Stimulated activated naive CD4-positive, alpha-beta T cell (primary cell): ENCODE measurements at places on chromosomes 6 and 20.

DNA sequence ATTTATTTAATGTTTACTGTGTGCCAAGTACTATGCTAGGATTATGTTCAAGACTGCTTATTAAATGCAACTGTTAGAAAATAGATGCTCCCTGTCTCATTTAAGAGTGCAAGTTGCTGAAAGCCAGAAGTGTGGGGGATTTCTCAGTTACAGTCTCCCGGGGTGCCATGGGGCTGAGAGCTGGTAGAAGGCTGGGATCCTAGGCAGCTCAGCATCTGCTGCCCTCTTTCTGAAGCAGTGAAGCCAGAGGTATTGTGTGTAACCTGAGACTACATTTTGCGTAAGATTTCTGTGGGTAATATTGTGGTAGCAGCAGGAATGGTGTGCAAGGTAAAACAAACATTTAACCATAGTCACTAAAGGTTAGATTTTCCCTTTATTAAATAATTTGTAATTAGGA, 120.6 kb downstream of the AKAP7 start:
- DNase-seq: no peak

- no peak for DNase-seq
Measured at GRCh38 chr6:131125431-131125830, 9.8 kb upstream of the AKAP7 start.

DNA sequence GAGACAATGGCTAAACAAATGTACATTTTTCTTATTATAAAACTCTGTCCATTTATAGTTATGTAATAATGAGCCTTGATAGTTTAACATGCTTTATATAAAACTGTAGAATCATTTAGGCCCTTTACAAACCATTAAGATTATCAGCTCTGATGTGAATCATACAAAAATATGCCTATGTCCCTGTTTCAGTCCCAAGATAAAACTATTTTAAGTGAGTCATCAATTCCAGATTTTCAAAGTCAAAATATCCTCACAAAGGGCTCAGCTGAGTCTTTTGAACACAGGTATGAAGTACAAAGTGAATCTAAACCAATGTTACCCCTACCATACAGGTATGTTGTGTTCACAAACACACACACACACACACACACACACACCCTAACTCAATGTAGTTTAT, 88.0 kb downstream of the PTPRK start:
- no peak for DNase-seq

DNA sequence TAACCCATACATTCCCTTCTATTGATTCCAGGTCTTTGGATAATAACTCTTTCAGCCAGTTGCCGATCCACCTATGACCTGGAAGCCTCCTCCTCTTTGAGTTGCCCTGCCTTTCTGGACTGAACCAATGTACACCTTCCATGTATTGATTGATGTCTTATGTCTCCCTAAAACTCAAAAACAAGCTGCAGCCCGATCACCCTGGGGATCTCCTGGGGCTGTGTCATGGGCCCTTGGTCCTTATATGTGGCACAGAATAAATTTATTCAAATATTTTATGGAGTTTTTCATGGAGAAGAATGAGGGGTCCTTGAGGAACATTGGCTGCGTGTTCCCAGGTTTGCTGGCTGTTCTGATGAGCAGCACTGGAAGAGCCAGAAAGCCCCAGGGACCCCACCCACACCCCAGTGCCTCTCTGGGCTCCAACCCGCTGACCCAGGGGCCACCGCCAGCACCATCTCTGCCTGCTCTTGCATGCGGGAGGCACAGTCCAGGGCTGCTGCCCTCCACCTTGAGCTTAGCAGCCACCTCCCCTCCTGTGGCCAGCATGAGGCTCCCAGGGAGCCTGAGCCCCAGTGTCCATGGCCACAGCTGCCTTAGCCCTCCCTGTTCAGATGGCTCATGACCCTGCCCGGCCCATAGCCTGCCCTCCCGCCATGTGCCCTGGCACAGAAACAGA, 36.5 kb upstream of the CST7 start:
- DNase-seq: no peak

- DNase-seq: no peak
Measured at GRCh38 chr20:48783533-48784272, 44.1 kb downstream of the PREX1 start.

DNA sequence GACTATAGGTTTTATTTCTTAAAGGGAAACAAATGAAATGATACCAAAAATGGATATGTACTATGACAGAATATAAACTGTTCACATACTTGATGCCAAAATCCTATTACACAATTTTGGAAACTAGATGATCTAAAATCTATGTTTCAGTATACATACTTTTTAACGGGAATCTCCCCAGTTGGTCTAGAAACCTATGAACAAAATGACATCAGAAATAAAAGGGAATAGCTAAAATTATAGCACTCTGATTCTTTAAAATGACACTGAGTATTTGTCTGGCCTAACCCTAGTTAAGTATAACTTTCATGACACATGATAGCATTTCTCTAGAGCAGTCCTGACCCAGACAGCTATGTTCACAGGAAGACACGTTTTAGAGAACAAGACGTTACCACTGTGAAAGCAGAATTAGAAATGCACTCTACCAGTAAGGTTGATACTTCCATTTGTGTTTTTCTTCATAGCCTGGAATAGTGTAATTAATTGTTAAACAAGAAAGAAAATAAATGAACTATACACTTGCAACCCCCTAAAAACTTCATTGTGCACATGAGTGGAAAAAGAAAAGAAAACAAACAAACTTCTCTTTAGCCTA, 3.3 kb downstream of the OSER1 start:
- DNase-seq: no peak

GRCh38 chr6:114140416-114140815, 169.5 kb upstream of the HDAC2 start:
- DNase-seq: no peak

- DNase-seq: no peak
Measured at GRCh38 chr20:52621401-52621800, 350.8 kb upstream of the TSHZ2 start.

- no peak for DNase-seq
Measured at GRCh38 chr6:158377860-158378259, 65.6 kb downstream of the TULP4 start.

GRCh38 chr6:133568970-133569889, 319.7 kb upstream of the TCF21 start:
- no peak for DNase-seq

DNA sequence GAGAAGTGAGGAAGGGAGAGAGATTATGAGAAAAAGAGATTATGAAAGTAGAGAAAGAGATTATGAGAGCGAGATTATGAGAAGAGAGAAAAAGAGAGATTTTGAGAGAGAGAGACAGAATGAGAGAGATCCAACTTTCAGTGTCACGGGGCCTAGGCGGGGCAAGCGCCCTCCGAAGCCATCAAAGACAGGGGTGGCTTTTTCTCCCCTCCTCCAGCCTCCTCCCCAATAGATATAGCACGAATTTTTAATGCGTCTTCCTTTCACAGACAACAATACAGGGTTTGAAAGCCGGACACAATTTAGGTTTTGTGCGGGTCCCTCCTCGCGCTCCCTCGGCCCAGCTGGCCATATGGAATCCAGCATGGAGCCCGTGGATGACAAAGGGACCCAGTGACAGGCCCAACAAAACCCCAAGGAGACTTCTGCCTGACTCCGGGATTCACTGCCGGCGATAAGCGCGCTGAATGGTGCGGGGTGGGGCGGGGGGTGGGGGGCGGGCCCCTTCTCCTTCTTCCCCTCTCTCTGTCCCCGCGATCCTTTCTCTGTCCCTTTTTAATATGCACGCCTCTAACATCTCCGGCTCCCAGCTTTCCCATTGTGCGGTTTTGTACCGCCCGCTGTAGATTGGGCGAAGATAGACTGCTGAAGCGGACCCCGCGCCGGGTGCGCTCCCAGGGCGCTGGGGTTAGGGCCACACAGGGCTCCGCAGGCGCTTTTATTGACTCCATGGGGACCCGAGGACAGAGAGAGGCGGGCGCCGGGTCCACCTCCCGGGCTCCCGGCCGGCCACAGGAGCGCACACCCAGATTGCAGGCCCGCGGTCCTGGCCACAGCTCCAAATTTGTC, 5.4 kb downstream of the NKX2-2 start:
- DNase-seq: no peak

GRCh38 chr6:134361011-134361410, 43.1 kb upstream of the SGK1 start:
- no peak for DNase-seq
